ENCODE measurements at places on chromosomes 16 and 17.

- DNase-seq: no peak
Measured at GRCh38 chr16:85327731-85328675, 215.7 kb upstream of the CIBAR2 start.

- no peak for DNase-seq
Measured at GRCh38 chr16:69405757-69406156, 18.7 kb upstream of the CYB5B start.

DNA sequence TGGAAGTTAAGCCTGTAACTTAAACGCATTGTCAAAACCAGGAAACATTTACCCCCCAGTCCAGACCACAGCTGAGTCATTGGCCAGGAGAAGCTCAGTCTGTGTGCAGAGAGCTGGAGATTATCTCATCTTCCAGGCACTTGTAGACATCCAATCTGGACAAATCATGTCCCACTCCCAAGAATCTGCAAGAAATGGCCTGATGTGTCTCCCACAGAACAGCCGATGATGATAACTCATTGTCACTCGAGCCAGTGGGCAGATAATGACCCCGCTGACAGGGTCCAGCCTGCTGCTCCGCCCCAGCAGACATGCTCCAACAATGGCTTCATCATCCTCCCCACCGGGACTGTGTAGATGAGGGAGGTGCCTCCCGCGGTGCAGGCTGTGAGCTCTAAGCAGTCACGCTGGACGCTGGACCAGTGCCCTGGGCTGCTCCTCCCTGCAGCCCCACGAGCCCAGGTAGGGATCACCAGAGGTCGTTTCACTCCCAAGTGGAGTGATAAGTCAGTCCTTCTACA lies 322.5 kb downstream of the C16orf95 start:
- no peak for DNase-seq

- no peak for DNase-seq
Measured at GRCh38 chr16:22618842-22619241, 108.2 kb downstream of the NPIPB5 start.

DNA sequence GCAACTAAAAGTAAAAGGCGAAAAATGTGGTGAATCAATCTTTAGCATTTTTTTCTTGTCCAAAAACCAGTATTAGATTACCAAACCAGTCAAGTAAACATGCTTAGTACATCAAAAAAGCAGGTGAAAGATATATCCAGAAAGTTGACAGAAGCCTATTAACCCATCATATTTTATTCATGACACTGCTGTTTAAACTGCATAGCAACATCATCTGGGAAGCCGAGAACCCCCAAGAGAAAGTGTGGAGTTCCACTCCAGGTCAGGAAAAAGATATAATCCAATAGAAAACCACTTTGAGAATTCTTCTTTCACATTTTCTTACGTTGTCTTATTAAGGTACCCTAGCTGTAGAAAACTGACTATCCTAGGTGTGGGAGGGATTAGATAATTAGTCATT lies 466.8 kb upstream of the CDH8 start:
- no peak for DNase-seq

- no peak for DNase-seq
Measured at GRCh38 chr17:1720856-1721386, 3.6 kb upstream of the WDR81 start.

DNA sequence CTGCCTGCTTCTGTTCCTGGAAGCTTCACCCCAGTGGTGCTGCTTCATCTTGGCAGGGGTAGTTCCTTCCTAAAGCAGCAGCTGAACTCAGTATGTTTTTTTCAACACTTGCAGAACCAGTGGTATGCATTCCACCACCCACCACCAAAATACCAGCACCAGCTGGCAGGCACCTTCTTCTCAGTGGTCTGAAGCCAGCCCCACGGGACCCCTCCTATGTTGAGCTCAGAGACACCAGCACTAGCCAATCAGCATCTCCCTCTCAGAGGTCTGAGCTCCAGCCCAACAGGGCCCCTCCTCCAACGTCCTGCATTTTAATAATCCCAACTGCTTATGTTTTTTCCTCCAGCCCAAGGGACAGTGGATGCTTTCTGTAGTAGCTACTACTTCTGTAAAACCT lies 299.6 kb upstream of the CCL2 start:
- no peak for DNase-seq

DNA sequence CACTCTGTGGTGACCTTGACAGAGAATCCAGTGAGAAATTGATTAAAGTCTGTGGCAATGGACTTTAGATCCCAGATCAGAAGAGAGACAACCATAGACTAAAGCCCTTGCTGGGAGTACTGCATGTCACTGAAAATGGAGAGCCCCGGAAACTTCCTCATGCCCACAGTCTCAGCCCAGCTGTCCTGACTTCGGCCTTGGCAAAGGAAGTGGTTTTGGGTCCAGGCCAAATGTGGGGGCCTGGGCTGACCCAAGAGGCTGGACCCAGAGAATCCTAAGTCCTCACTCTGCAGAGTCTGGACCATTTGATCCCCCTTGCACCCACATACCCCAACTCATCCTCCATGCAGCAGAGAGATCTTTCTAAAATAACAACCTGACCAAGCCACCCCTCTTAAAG lies 4.7 kb upstream of the BEAN1 start:
- no peak for DNase-seq

- DNase-seq: no peak
Measured at GRCh38 chr17:73548620-73549311, 95.5 kb downstream of the SDK2 start.

DNA sequence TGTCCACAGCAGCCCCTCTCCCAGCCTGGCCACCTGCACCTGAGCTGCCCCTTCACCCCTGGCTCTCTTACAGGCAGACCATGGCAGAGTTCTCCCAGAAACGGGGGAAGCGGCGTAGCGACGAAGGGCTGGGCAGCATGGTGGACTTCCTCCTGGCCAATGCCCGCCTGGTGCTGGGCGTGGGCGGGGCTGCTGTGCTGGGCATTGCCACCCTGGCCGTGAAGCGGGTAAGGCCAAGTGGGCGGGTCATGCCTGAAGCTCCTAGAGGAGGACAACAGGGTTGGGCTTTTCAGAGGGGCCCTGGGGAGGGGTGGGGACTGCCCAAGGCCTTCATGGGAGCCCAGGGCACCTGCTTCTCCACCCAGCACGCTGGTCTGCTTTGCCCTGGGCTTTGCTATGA lies 2.2 kb downstream of the MIEF2 start:
- DNase-seq: no peak

GRCh38 chr17:61872099-61872498 lies 8.8 kb upstream of the BRIP1 start:
- DNase-seq: no peak

DNA sequence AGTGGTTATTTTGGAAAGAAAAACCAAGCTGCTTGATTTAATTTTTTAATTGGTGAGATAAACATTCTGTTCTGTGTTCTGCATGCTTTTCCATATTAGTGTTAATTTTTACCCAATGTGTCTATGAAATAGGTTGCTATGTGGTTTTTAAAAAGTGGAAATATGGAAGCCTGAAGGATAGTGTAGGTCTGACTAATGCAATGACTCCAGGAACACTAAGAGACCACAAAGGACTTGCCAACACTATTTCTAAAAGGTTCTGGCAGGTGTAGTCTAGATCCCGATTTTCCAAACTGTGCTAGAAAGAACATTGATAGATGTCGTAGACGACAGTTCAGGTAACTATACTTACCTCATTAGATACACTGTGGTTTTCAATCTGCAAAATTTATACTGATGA lies 877.4 kb upstream of the GOT2 start:
- no peak for DNase-seq

- no peak for DNase-seq
Measured at GRCh38 chr17:6812295-6812694, 19.2 kb downstream of the TEKT1 start.

GRCh38 chr17:59328601-59329000 lies 2.9 kb upstream of the YPEL2 start:
- no peak for DNase-seq

- DNase-seq: peak; percentile 48
Measured at GRCh38 chr17:42221886-42222745, 27.8 kb upstream of the GHDC start.

- DNase-seq: peak; percentile 49
Measured at GRCh38 chr17:39099663-39100286, 51.7 kb downstream of the PLXDC1 start.

GRCh38 chr17:17129466-17129865 lies 76.7 kb downstream of the PLD6 start:
- no peak for DNase-seq

DNA sequence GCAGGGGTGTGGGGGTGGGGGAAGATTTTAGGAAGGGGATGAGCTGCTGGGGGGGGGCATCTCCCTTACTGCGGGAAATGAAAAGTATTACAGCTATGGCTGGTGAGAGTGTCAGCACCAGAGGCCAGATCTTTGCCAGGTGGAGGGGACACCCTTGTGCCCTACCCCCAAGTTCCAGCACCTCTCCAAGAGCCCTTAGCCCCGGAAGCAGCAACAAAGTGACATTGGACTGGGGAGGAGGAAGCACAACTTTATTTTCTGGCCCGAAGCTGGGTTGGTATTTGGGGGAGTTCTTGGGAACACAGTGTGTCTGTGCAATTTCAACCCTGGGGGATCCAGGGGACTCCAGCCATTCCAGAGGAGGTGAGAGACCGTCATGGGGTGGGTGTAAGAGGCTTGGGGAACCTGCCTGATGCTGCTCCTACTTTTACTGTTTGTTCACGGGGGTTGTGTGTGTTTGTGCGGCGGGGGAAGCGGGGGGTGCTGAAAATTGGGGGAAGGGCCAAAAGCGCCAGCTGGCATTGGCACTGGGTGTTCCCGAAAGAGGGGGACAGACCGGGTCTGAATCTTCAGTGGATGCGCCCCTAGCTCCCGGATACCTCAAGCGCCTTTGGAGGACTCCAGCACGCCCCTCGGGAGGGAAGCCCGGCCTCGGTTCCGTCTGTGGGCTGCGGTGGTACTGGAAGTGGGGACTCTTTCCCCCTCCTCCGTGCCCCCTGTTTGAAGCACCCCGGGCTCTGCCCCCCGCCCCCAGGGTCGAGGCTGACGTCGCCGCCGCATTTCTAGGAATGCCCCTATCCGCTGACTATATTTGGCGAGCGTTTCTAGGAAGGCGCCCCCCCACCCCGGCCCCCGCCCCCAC lies 230.3 kb downstream of the MRTFB start:
- DNase-seq: no peak

DNA sequence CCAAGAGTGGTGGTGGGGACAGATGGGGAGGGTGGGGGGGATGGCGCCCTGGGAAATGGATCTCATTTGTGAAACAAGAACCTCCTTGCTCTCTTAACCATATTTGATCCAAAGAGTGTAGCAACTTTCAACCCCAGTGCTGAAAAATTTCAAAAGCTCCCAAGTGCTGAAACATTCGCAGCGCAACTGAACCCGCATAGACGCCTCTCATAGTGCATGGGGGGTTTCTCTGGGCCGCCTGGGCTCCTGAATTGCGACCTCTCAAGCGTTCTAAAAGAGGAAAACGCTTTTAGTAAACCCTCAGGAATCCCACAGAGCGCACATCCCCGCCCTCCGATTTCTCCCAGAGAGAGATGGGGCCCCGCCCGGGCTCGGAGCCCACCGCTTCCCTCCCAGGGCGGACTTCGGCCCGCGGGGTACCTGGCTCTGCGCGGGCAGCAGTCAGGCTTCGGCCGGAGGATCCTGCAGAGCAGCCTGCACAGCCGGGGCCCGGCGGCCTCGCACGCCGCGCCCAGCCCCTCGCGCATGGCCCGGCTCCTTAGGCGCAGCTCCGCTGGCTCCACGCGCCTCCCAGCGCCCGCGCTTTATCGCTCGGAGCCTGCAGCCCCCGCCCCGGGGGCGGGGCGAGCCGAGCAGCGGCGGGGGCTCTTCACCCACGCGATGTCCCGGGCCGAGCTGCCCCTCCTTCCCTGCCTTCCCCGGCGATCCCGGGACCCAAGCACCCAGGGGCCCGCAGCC lies 7.0 kb downstream of the NOS2 start:
- peak; percentile 88 for DNase-seq

- no peak for DNase-seq
Measured at GRCh38 chr16:57516176-57516725, 20.1 kb downstream of the CCDC102A start.

GRCh38 chr16:55439101-55439690 lies 39.8 kb upstream of the MMP2 start:
- DNase-seq: no peak

- DNase-seq: no peak
Measured at GRCh38 chr17:8044819-8045810, 6.3 kb downstream of the ALOX15B start.

- DNase-seq: no peak
Measured at GRCh38 chr17:45160447-45161287, 1.0 kb upstream of the HEXIM2 start.

GRCh38 chr17:67467500-67468455 lies 90.7 kb downstream of the PITPNC1 start:
- peak; percentile 45 for DNase-seq

GRCh38 chr16:86575754-86576557 lies 2.4 kb upstream of the FOXL1 start:
- DNase-seq: no peak

DNA sequence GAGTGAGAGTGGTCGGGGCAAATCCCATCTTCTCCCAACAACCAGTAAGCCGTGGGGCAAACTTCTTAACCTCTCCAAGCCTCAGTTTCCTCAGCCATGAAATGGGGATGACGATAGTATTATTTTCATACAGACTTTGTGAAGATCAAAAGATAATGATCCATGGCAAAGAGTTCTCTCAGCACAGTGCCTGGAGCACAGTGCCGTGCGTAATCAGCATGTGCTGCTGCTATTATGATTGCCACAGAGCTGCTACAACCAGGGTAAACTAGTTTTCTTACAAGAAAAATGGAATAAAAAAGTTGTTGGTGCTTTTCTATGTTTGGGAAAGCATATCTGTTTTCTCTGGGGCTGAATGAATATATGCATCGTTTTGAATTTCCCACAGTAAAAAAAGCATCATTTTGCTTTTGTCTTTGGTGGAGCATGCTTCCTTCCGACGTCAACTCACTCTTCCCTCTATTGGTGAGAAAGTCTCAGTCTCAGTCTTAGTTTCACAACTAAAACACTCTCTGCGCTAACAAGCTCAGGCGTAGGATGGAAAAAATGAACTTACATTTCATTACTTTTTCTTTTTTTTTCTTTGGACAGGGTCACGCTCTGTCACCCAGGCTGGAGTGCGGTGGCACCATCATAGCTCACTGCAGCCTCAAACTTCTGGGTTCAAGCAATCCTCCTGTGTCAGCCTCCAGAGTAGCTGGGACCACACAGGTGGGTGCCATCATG lies 37.2 kb downstream of the CDK5R1 start:
- no peak for DNase-seq

- DNase-seq: no peak
Measured at GRCh38 chr17:10112962-10113361, 85.4 kb downstream of the GAS7 start.

GRCh38 chr16:546909-547770 lies 13.1 kb upstream of the PRR35 start:
- no peak for DNase-seq
